ENCODE measurements at places on chromosomes 11 and 22. TPM values are rescaled to one million over a fixed set of nuclear protein-coding genes. Genes with fewer than 3 reads are reported as not detected.

MS4A15 gene
- not detected for total RNA-seq

CECR2 gene
- 0.12 TPM for total RNA-seq

RFPL2 gene
- 0.30 TPM for total RNA-seq

GRIK4 gene
- total RNA-seq, result not detected

IGSF22 gene
- not detected for total RNA-seq

NXPE4 gene
- not detected for total RNA-seq

OR5P2 gene
- not detected for total RNA-seq

TSPAN18 gene
- total RNA-seq, result 2.4 TPM

ZBTB16 gene
- not detected for total RNA-seq

RFPL1 gene
- total RNA-seq, result not detected

OR5A2 gene
- total RNA-seq, result not detected

TRIM6 gene
- 14.1 TPM for total RNA-seq

TRIM44 gene
- total RNA-seq, result 29.0 TPM

SCGB2A2 gene
- not detected for total RNA-seq

MMP1 gene
- 1.2 TPM for total RNA-seq

JRKL gene
- 5.2 TPM for total RNA-seq

NPAS4 gene
- not detected for total RNA-seq

ASPHD2 gene
- 1.3 TPM for total RNA-seq

PRG3 gene
- not detected for total RNA-seq

SELENOO gene
- total RNA-seq, result 13.1 TPM

SBF2 gene
- 14.8 TPM for total RNA-seq

F2 gene
- 2.1 TPM for total RNA-seq

CCDC90B gene
- total RNA-seq, result 56.0 TPM

RCOR2 gene
- 0.55 TPM for total RNA-seq

TSPAN32 gene
- total RNA-seq, result not detected

OR8A1 gene
- not detected for total RNA-seq

RASD2 gene
- total RNA-seq, result 1.7 TPM

MS4A6E gene
- not detected for total RNA-seq

BLID gene
- not detected for total RNA-seq

SDF2L1 gene
- total RNA-seq, result 77.1 TPM

MRE11 gene
- 21.9 TPM for total RNA-seq

VWCE gene
- total RNA-seq, result 0.78 TPM

PKP3 gene
- total RNA-seq, result 34.0 TPM

OR5AL1 gene
- not detected for total RNA-seq

ADM gene
- 127 TPM for total RNA-seq

IGSF9B gene
- 1.6 TPM for total RNA-seq

APLNR gene
- total RNA-seq, result not detected

DCPS gene
- total RNA-seq, result 18.4 TPM

HTR3B gene
- not detected for total RNA-seq

KIRREL3 gene
- total RNA-seq, result 8.8 TPM

MACROD1 gene
- total RNA-seq, result 7.6 TPM

CBX6 gene
- 32.6 TPM for total RNA-seq
